ENCODE measurements at places on chromosomes 11 and 22. TPM values are rescaled to one million over a fixed set of nuclear protein-coding genes. Genes with fewer than 3 reads are reported as not detected.

DNA sequence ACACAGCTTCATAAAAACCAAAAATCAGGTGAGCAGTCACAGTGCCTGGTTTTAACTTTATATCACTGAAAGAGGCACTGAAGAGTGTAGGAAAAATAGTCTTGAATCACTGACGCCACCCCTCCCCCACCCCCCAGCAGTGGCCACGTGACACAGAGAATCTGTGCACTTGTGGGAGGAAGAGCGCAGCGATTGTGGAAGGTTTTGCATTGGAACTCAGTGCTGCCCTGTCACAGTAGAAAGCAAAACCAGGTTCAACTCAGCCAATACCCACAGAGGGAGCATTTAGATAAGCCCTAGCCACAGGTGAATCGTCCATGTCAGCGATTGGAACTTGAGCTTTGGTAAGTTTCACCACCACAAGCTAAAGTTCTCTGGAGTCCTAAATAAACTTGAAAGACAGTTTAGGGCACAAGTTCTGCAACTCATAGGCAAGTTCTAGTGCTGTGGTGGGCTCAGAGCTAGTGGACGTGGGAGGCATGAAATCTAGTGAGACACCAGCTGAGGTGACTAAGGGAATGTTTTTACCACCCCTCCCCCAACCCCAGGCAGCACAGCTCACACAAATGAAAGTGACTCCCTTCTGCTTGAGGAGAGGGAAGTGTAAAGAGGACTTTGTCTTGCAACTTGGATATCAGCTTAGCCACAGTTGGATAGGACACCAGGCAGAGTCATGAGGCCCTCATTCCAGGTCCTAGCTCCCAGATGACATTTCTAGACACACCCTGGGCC, 13.3 kb downstream of the OR52B2 start:
- DNase-seq: no peak

Gene C11orf97
- polyA plus RNA-seq: 0.16 TPM

GRCh38 chr11:111748035-111748804, 18.0 kb downstream of the PPP2R1B start:
- no peak for DNase-seq

GRCh38 chr11:46291441-46292150, 14.1 kb downstream of the CREB3L1 start:
- DNase-seq: no peak

Gene UBASH3B
- 7.6 TPM for polyA plus RNA-seq

Gene CADM1
- 126 TPM for polyA plus RNA-seq

All from right renal pelvis (tissue), 4 donors.